ENCODE measurements at places on chromosomes 7 and 10.

GRCh38 chr7:84900215-84900614, 286.6 kb downstream of the SEMA3D start:
- no peak for DNase-seq

- no peak for DNase-seq
Measured at GRCh38 chr10:88216976-88217375, 353.6 kb downstream of the PTEN start.

GRCh38 chr10:126924180-126924914, 19.1 kb downstream of the DOCK1 start:
- DNase-seq = no peak

DNA sequence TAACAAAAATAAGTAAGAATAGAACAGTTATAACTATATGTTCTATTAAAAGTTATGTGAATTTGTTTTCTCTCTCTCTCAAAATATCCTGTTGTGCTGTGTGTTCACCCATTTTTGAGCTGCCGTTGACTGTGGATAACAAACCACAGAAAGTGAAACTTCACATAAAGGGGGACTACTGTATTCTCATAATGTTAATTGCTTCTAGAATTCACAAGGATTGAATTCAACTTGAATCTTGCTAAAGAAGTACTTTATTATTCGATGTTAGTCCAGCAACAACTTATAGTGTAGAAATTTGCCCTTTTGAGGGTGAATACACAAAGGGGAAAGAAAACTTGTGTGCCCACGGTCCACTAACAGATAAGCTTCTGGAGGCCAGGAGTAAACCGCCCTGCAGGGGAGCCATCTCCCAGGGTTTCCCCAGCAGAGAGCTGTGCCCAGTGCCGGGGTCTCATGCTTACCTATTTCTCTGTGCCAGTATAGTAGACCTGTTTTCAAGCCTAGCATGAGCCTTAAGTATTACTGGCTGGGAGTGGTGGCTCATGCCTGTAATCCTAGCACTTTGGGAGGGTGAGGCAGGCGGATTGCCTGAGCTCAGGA, 87.1 kb downstream of the KAT6B start:
- DNase-seq = no peak

GRCh38 chr10:109933984-109934565, 10.8 kb upstream of the XPNPEP1 start:
- DNase-seq = no peak

- no peak for DNase-seq
Measured at GRCh38 chr7:11436316-11436715, 395.7 kb downstream of the THSD7A start.

- no peak for DNase-seq
Measured at GRCh38 chr10:34522546-34522945, 292.6 kb downstream of the PARD3 start.

GRCh38 chr10:129038522-129038921, 428.5 kb upstream of the MGMT start:
- DNase-seq = no peak

Measured in frontal cortex (tissue), 4 donors.